Upper lobe of left lung (tissue), 6 donors: ENCODE measurements at places on chromosomes 1 and 21.

- DNase-seq, result no peak
Observed at GRCh38 chr1:11388617-11389016, 90.3 kb upstream of the DISP3 start.

DNA sequence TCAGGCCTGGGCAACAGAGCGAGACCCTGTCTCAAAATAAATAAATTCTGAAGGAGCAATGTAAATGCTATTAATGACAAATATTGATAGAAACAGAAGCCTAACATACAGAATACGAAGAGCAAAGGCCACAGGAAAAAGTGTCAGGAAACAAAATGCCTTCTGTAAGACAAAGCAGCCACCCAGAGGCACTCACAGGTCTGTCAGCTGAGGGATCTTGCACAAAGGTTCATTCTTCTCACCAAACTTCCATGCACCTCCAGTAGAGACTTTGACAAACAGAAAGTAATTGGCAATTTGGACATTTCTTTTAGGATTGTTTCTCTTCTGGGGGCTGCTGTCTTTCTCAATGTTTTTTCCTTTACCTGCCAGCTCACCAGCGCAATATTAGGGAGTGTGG is 1.2 kb upstream of the ALDH9A1 start:
- no peak for DNase-seq

- no peak for DNase-seq
Observed at GRCh38 chr1:4213366-4213973, 313.4 kb upstream of the C1orf174 start.

- DNase-seq, result no peak
Observed at GRCh38 chr1:54750596-54750995, 13.7 kb downstream of the PARS2 start.

GRCh38 chr1:52288286-52288685 is 77.7 kb downstream of the CC2D1B start:
- DNase-seq, result no peak

- DNase-seq, result no peak
Observed at GRCh38 chr21:25640943-25641292, 1.9 kb downstream of the JAM2 start.

DNA sequence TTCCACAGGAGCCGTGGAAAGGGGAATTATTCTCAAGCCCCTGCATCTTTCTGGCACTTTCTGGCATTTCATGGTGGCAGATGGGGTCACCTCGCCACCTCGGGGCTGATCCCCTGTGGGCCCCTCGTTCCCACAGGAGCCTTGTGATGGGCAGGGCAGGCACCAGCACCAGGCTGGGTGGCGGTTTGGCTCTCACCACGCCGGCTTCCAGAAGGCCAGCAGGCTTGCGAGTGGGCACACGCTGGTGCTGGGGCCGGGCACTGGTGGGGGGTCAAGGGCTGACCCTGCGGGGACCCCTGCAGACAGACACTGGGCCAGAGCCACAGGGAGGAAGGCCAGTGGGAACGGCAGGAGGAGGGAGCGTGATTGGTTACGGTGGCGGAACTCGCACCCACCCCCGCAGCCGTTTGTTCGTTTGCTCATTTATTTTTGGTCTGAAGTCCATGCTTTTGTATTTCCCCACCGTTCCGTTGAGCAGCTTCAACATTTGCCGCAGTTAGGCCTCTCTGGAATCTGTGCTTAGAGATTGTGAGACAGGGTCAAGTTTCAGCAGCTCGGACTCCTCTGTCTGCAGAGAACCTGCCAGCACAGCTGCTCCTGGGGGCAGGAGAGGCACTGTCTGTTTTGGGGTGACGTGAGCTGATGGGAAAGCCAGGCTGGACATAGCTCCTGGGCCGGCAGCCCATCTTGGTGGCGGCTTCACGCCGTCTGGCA is 5.3 kb downstream of the COL18A1 start:
- peak; percentile 71 for DNase-seq

GRCh38 chr1:208243967-208244916 is at the start of gene PLXNA2:
PLXNA2 (minus strand) TSS chr1:208244384; CDS start chr1:208217922, 26,462 bp downstream.
- peak; percentile 97 for DNase-seq

DNA sequence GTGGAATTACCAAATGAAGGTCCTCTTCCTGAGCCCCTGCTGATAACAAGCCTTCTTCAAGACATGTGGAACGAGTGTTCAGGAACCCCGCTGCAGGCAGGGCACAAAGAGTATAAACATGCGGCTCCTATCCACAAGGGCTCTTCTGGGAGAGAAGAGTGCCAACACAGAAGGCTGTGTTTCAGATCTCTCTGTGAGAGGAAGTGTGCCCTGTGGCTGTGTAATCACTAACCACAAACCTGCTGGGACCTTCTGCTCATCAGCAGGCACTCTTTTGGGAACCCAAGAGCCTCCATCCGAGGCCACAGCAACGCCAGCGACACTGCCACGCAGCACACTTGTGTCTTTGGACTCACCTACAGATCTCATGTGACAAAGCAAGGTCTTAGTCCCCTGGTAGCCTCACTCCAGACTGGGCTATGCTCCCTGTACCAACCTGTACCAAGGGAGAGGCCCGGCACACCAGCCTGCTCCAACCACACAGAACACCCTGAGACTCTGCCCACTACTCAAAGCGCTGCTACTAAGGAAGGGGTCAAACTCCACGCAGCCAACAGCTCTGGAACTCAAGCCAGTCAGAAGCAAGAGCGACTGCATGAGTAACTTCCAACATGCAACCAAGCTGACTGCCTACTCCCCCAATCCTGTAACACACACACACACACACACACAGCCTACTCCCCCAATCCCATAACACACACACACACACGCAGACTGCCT is 7.8 kb downstream of the PTTG1IP start:
- DNase-seq, result no peak

GRCh38 chr1:118100686-118101514 is 84.1 kb downstream of the SPAG17 start:
- DNase-seq, result peak; percentile 31

- no peak for DNase-seq
Observed at GRCh38 chr1:38009088-38009840, 3.3 kb upstream of the UTP11 start.

DNA sequence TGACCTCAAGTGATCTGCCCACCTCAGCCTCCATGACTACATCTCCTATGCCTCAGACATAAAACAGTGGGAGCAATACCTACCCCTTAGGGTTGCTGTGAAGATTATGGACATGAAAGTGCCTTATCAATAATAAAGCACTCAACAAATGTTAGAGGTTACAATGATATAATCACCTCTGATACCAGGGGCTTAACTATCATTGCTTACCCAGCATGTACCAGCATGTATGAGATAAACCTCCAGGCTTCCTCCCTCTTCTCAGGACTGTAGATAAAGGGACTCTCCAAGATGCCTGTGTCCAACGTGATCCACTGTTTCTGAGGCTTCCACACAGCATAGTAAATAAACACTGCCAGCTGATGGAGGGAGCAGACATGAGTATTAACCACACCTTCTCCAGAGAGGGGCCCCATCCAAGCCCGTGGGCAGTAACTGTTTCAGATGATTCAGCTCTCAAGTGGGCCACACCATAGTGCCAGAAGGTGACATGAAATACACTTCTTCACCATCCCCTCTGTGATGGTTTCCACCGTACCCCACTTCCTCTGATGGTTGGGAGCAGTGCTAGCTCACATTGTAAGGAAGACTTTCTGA is 26.2 kb downstream of the RHBDL2 start:
- no peak for DNase-seq

GRCh38 chr1:87129606-87130005 is 199.1 kb upstream of the LMO4 start:
- no peak for DNase-seq
